ENCODE measurements at places on chromosomes 3 and 15.
A peak's percentile ranks its signal among the peaks of the same experiment; 100 is the strongest.

DNA sequence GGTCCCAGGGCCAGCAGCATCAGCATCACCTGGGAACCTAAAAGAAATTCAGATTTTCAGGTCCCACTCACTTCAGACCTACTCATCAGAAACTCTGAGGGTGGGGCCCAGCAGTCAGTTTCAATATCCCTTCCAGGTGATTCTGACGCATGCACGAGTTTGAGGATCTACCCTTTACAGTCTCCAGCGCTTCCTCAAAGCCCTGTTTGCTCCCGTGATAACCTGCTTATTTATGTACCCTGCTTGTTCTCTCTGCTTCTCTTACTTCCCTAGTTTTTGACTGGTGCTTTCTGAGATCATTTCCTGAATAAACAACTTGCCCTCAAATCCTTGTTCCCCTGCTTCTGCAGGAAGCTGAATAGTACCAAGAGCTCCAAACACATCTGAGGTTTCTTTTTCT is 245.3 kb downstream of the ZNF621 start:
- no peak for DNase-seq

DNA sequence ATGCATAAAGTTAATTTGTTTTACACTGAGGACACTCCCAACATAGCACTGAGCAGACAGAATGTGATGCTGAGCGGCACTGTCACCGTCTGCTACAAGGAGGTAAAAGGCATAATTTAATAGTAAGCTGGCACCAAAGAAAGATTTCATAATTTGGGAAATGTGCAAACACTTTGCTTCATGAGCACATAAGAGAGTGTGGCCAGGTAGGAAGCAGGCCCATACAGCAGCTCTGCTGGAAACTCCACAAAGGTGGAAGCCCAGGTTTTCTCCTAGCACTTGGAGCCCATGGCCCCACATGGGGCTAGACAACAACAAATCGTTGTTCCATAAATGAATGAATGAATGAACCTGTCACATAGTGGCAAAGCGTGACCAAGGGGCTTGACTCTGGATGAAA is 68.5 kb upstream of the CACNA2D3 start:
- DNase-seq = no peak

- DNase-seq = no peak
These were observed 405.9 kb downstream of the SOX2 start for GRCh38 chr3:182117583-182117982.

- no peak for DNase-seq
These were observed 158.4 kb downstream of the KLF13 start for GRCh38 chr15:31484986-31485385.

DNA sequence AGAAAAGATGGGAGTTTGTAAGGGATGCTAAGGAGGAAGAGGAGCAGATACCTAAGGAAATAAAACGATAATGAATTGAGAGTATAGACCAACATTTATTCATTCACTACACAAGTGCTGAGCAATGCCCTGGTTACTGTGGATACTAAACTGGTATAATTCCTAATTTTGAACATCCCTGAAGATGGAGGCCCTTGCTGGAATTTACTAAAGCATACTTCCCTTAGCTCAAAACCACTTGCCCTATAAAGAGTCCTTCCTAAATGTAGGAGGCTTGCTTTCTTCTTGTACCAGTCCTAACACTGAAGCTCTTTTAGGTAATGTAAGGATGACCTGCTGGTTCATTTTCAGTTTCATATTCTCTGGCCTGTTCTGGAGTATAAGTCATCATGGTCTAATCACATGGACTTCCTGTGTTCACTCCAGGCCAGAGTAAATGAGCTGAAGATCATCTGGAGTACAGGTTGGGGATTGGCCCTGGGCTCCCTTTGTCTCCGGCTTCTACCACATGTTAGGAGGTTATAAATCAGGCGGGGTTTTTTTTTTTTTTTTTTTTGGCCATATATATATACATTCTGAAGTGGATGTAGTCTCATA is 40.1 kb upstream of the MTMR10 start:
- DNase-seq = no peak

DNA sequence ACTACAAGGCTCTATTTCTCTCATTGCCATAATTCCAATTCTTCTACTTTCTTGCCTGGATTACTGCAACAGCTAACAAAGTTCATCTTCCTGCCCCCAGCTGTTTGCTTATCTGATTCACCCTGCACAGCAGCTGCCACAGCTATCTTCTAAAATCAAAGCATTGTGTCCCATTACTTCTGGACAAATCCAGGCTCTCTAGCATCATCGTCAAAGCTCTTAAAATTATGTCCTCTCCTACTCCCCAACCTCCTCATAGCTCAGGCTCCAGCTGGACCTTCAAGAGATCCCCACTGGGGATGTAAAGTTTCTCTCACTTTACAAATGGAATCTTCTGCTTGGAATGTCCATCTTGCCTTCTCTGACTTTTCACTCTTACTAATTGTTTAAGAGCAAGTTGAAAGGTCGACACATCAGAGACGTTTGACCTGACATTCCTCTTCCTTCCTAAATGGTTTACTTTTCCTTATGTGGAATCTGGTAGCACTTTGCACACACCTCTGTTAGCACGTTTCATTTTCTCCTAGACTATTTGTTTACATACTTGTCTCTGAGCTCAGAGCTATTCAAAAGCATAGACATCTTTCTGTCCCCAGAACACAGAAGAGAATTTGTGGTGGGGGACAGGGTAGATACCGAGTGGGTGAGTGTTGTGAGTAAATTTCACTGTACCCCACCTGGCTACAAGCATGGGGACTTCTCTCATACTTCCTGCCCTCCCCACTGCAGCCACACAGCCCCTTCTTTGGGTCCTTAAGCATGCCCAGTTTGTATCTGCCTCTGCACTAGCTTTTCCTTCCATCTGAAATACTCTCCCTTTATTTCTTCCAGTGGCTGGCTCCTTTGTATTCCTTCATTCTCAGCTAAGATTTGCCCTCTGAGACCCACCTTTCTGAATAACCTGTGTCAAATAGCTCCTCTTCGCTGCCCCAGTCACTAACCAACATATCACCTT is 77.9 kb downstream of the SERPINI1 start:
- no peak for DNase-seq

DNA sequence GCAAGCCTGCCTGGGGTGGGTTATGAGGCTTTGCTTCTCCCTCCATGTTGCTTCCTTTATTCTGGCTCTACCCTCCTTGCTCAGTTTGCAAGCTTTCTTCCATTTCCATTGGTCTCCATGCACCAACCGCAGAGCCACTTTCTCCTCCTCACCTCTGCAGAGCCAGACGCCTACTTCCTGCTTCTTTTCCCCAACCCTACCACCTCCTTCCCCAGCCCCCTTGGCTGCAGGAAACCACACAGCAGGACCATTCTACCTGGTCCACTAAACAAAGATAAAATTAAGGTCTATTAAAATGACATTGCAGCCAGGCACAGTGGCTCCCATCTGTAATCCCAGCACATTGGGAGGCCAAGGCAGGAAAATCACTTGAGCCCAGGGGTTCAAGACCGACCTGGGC is 10.0 kb upstream of the CAV3 start:
- no peak for DNase-seq

GRCh38 chr15:77386626-77387025 is 33.3 kb downstream of the PEAK1 start:
- no peak for DNase-seq

GRCh38 chr3:152375546-152375945 is 106.8 kb downstream of the MBNL1 start:
- no peak for DNase-seq

DNA sequence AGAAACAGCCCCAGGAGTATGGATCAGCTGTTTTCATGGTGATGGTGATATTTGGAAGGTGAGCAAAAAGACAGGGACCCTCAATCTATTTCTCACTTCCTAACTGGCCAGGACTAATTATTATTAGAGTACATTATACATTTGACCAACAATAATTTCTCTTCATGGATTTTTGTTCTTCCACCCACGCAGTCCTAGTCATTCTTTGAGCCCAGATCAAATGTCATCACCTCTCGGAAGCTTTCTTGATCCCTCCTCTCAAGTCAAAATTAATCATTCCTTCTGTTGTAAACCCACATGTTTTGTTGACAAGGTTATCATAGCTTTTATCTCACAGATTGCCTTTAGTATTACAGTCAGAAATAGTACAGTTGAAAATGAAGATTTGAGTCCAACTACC is 29.2 kb upstream of the PRICKLE2 start:
- DNase-seq = no peak

GRCh38 chr3:115146418-115147328 is at the start of gene ZBTB20:
TSS of gene ZBTB20 (minus strand) at chr3:115147288.
- peak; percentile 53 for DNase-seq

DNA sequence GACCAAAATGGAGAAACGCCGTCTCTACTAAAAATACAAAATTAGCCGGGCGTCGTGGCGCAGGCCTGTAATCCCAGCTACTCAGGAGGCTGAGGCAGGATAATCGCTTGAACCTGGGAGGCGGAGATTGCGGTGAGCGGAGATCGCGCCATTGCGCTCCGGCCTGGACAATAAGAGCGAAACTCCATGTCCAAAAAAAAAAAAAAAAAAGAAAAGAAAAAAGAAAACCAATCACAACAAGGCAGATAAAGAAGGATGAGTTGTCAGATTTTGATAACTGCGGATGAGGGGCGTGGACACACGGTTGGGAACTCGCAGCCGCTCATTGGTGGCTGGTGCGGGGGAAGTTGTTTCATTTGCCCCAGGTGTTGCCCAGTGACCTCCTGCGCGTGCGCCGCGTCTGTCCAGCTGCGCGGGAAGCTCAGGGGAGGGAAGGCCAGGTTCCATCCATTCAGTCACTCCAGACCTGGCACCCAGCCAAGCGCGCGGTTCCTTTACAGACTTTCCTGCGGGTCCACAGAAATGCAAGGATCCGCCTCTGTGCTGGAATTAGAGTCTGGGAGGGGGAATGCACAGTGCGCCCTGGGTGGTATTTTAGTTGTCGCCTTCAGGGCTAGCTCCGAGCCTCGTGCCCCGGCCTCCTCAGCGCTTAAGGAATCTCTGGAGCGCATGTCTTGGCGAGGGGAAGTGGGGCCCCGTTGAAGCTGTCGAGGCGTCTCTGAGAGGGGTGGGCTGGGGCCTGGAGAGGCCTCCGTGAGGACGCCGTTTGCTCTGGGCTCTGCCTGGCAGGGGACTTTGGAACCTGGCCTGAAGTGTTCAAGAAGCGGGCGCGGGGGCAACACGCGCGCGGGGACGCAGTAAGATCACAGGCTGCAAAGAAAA is 708 bp upstream of the GCHFR start:
- DNase-seq = peak; percentile 39

DNA sequence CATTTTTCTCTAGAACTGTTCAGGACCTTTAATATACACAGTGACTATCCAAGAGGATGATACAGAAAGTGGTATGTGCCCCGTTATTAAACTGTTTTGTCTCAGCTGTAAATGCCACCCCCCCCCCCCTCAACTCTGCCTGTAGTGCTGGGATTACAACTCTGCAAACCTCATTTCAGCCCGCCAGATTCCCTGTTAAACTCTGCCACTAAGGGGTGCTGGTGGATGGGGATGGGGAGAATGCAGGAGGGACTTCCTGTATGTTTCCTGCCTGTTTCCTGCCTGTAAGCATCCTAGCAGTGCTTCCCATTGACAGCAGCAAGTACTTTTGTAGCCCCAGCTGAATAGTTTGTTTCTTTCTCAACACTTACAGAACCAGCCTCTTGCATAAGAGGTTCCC is 301.7 kb upstream of the RORA start:
- no peak for DNase-seq

- DNase-seq = no peak
These were observed 45.4 kb downstream of the TM4SF4 start for GRCh38 chr3:149519912-149520311.

DNA sequence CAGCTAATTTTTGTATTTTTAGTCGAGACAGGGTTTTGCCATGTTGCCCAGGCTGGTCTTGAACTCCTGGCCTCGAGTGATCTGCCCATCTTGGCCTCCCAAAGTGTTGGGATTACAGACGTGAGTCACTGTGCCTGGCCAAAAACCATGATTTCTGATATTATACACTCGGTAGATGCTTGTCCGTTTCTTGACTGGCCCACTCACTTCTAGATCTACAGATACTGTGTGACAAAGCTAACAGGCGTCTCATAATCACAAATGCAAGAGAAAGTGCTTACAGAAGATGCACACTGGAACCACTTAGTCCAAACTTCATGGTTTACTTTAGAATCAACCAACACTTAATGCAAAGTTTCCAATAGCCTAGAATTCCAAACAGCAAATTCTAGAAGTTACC is 8.4 kb downstream of the PROK2 start:
- no peak for DNase-seq

GRCh38 chr15:51234176-51234927 is 104.0 kb downstream of the CYP19A1 start:
- DNase-seq = no peak

DNA sequence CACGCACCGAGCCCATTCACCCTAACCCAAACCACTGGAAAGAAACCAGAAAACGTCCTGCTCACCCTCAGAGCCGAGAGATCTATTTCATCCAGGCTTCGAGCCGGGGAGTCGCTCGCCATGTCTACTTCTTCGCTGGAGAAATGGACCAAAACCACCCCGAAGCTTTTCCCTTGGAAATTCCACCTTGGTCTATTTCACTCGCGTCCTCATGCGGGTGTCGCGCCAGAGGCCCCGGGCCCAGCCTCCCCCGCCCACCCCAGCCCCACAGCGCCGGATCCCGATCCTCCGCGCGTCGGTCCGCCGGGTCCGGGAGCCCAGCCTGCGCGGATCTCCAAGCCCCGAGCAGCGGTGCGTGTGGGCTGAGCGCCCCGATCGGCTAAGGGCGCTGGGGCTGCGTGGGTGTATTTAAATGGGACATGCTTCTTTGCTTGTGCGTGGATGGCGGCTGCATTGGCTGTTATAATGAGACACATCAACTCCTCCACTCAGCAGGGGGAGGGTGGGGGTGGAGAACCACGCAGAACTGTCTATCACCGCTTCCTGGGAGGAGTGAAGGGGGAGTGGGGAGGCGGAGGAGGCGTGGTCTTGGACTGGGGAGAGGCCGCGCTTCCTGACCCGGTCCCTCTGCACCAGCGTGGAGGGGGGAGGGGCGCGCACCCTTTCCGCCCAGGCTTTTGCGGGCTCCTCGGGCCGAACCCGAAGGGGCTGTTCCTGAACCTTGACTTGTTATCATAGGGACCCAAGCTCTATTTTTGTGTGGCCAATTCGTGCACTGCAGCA is at the start of gene TNIK:
TNIK (minus strand) TSS at position 464 of the 783 bp plus-strand sequence; CDS start at position 122, 342 bp downstream.
- peak; percentile 86 for DNase-seq

DNA sequence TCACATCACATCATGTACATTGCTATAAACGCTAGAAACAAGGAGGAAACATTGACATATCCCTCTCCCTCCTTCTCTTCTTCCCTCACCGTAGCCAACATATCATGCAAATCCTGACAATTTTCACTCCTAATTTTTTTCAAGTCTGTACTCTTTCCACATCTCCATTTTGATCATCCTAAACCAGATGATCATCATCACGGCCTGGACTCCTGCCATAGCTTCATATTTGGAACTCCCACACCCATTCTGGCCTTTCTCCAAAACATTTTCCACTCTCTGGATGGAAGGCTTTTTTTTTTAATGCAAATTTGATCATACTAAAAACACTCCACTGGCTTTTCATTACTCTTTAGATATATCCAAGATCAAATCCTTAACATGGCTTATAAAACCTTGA is 248.0 kb upstream of the CNTN3 start:
- DNase-seq = no peak

DNA sequence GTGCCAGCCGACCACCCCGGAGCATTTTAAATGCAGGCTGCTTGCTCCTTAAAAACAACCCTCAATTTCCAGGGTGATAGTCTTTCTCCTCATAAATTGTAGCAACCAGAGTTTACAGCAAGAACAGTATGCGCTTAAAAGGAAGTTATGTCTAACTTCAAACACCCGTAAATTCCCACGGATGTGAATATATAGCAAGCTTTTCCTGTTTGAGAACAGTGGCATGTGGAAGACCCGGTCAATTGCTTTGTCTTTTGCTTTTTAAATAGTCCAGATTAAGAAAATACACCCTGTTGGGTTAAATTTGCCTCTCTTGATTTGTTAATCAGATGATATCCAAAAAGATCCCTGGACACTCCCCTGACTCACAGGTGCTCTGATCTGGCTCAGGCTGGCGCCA is 20.8 kb downstream of the MRPS25 start:
- DNase-seq = no peak
